ENCODE measurements at places on chromosomes 1 and 21. TPM values are rescaled to one million over a fixed set of nuclear protein-coding genes. Genes with fewer than 3 reads are reported as not detected.

Gene ZNF648
- not detected for total RNA-seq

Gene OPRD1
- total RNA-seq = 2.2 TPM

DNA sequence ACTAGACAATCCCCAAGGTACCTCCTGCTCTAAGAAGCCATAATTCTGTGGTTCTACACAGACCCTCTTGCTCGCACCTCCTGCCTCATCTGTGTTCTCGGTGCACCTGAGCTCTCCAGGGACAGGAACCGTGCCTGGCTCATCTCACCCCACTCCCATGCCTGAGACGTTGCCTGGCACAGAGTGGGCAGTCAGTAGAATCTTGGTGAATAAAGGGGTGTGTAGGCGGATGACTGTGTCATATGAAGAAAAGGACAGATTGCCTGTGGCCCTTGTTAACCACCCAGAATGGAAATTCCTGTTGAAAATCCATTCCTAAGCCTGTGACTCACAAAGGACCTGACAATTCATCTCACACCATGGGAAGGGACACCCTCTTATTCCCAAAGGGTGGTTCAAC, 92.9 kb downstream of the KCNN3 start:
- DNase-seq = no peak

Gene KIAA0319L
- total RNA-seq = 50.6 TPM

Gene SAMSN1
- total RNA-seq = 6.4 TPM

Gene VANGL2
- total RNA-seq = 11.0 TPM

DNA sequence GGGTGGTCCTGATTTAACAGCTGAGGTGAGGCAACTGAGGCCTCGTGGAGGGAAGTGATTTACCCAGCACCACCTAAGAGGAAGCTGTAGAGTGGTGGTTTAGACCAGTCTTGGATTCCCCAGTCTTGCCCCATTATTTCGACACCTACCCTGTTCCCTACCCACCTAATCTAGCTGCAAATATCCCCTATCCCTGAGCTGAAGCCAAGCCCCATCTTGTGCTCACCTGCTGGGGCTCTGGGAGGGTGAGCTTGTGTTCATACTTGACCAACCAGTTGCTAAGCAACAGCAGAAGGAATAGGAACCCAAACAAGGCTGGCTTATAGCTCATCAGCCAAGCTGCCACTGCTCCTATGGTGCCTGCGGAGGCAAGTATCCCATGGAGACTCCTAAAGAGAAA, 2.0 kb downstream of the TEX46 start:
- DNase-seq = no peak

- no peak for DNase-seq
These were observed 2.1 kb upstream of the CAPN9 start for GRCh38 chr1:230745071-230745470.

DNA sequence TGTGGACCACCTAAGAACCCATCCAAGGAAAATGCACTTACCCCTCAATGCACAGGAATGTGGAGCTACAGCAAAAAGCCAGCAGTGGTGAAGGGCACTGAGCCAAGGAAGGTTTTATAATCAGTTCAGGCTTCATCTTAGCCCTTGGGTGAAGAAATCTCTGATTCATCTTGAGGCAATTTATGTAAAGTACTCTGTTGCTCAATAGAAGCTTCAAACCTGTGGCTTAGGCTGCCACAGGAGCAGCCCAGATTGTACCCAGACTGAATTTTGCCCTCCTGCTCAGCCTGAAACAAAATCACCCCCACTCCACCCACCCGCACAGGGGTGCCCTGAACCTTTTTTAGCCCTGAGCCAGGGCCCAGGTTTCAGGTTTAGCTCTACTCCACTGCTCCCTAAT, at the start of gene S100A12:
S100A12 (minus strand) TSS at position 111 of the 400 bp plus-strand sequence. CDS start 1,029 bp downstream, outside the sequence.
- no peak for DNase-seq

DNA sequence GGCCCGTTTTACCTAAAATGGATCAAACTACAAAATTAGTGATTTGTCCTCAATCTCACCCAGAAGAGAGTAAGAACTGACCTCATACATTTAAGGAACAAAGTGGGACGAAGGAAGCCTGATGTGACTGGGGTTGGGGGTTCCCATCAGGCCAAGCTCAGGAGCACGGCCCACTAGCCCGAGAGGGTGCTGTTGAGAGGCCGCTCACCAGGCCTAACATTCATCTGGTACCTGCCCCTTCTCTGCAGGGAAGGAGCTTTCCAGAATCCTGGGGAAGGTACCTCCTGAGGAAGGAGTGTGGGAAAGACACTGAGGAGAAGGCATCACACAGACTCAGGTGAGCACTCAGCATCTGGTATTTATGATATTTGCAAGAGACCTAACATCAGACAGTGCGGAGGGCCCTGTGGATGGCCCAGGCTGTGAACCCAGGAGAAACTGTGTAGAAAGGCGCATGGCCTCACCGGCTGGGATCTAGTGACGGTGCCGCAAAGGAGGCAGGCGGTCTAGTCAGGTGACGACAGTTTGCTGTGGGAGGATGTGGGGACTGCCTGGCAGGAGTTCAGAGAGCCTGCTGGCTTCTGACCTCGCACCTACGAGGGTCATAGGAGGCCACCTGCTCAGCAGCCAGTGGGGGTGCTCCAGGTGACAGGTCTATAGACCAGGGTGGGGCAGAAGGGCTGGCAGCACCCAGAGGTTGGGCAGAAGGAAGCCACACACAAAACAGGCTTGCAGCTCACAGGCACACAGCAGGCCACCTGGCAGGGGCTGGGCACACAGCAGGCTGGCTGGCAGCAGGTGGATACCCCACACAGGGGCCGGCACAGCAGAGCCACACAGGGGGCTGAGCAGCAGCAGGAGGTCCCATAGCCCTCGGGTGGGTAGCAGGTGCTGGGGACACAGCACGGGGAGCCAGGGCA, 543 bp downstream of the KRTAP12-4 start:
- no peak for DNase-seq
